Spleen (tissue), 13 donors: ENCODE measurements at places on chromosomes 2 and 18. TPM values are rescaled to one million over a fixed set of nuclear protein-coding genes. Genes with fewer than 3 reads are reported as not detected.

GRCh38 chr2:28488083-28488830, 7.6 kb upstream of the PLB1 start:
- DNase-seq, result no peak

GRCh38 chr2:98753801-98754200, 22.9 kb upstream of the MGAT4A start:
- DNase-seq, result no peak

GRCh38 chr2:153214337-153214736, 264.2 kb downstream of the RPRM start:
- no peak for DNase-seq

DNA sequence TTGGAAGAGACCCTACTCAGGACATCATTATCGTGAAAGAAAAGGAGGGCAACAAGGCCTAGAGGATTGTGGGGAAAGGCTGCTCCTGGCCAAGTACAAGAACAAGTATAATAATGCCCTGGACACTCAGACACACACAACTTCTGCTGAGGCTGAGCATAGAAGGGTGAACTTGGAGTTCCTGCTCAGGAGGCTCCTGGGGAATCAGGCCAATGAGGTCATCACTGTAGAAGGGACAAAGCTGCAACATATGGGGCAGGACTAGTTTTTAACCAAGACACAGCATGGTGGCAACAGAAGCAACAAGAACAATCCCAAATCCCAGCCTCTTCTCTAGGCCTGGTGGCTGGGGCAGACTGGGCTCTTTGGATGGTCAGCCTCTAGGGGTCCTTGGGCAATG, 102.6 kb downstream of the POLR1A start:
- no peak for DNase-seq

The ATP9B gene
- total RNA-seq, result 40.6 TPM

The SERPINB12 gene
- total RNA-seq, result not detected

The ST8SIA3 gene
- not detected for total RNA-seq
